ENCODE measurements at places on chromosomes 7 and 10. TPM values are rescaled to one million over a fixed set of nuclear protein-coding genes. Genes with fewer than 3 reads are reported as not detected.
A peak's percentile ranks its signal among the peaks of the same experiment; 100 is the strongest.

The OPTN gene
- total RNA-seq = 7.5 TPM

The CTAGE15 gene
- total RNA-seq = not detected

The SHTN1 gene
- 10.0 TPM for total RNA-seq

The OPALIN gene
- total RNA-seq = not detected

The FGL2 gene
- total RNA-seq = not detected

The TUBB8 gene
- 0.68 TPM for total RNA-seq

GRCh38 chr7:116331020-116331419, 120.7 kb downstream of the TES start:
- H3K4me1 ChIP-seq = peaks cover 3% of the 10 kb centered on the region
- H3K4me3 ChIP-seq = no peak overlapping the region
- H3K27ac ChIP-seq = no peak overlapping the region

GRCh38 chr7:158828133-158829020, 932 bp downstream of the ESYT2 start:
- DNase-seq = peak; percentile 33
- peaks cover 26% of the 10 kb centered on the region for H3K4me1 ChIP-seq
- peak overlapping the region; percentile 85 for H3K4me3 ChIP-seq
- H3K36me3 ChIP-seq = no peaks in the 10 kb centered on the region

GRCh38 chr10:5743736-5744135, 59.1 kb downstream of the TASOR2 start:
- DNase-seq = no peak
- no peak overlapping the region for H3K4me3 ChIP-seq
- H3K27ac ChIP-seq = no peak overlapping the region
- no peaks in the 10 kb centered on the region for H3K27me3 ChIP-seq
- peaks cover 8% of the 10 kb centered on the region for H3K36me3 ChIP-seq
- peaks cover 13% of the 10 kb centered on the region for H3K4me1 ChIP-seq

GRCh38 chr7:125257617-125258016, 328.0 kb upstream of the POT1 start:
- no peak for DNase-seq
- peaks cover 21% of the 10 kb centered on the region for H3K4me1 ChIP-seq
- no peaks in the 10 kb centered on the region for H3K36me3 ChIP-seq
- no peaks in the 10 kb centered on the region for H3K27me3 ChIP-seq
